Large intestine (tissue), 12 donors: ENCODE measurements at places on chromosomes 1 and 21. TPM values are rescaled to one million over a fixed set of nuclear protein-coding genes. Genes with fewer than 3 reads are reported as not detected.

NR5A2 gene
- polyA plus RNA-seq = 36.5 TPM

CDC20 gene
- polyA plus RNA-seq = 20.7 TPM

SEC16B gene
- polyA plus RNA-seq = 23.7 TPM

C4BPA gene
- 0.04 TPM for polyA plus RNA-seq

DPT gene
- 11.4 TPM for polyA plus RNA-seq

SRGAP2C gene
- polyA plus RNA-seq = 6.6 TPM

CNR2 gene
- 0.06 TPM for polyA plus RNA-seq

KRTAP19-3 gene
- not detected for polyA plus RNA-seq

GPR157 gene
- polyA plus RNA-seq = 27.8 TPM
